ENCODE measurements at places on chromosomes 16 and 17. TPM values are rescaled to one million over a fixed set of nuclear protein-coding genes. Genes with fewer than 3 reads are reported as not detected.
A peak's percentile ranks its signal among the peaks of the same experiment; 100 is the strongest.

DNA sequence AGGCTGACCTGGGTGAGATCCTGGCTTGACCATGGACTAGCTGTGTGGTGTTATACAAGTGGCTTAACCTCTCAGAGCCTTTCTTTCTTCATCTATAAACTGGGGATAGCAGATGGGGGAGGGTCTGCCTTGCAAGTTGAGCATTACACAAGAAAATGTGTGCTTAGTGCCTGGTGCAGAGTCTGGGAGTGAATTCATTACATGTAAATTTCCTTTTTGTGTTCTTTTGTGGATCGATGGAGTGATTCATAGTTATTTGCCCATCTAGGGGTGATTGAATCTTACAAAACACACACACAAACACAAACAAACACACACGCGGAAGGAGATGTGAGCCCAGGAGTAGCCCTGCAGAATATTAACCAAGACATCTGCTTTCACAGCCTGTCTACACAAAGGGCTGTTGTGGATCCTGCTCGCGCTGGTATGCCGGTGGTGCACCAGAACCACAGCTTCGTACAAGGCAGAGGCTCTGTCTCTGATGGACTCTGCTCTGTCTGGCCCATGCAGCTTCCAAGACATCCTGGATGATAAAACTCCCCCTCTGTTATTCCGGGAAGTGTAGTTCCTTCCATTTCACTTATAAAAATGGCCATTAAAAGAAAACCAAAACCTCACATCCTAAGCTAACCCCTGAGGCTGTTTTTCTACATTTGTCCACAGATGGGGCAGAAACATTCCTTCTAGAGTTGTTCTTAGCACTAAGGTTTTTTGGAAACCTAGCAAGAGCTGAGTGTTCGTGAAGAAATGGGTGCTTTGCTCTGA is 86.1 kb downstream of the UTP18 start:
- DNase-seq, result peak; percentile 15

GRCh38 chr16:3141781-3142311 is 7.0 kb downstream of the ZNF213 start:
- no peak for DNase-seq

The ACSM3 gene
- polyA plus RNA-seq, result 14.6 TPM

The SLFN14 gene
- polyA plus RNA-seq, result 0.21 TPM

The ODAD4 gene
- 0.87 TPM for polyA plus RNA-seq

The CCL17 gene
- 0.30 TPM for polyA plus RNA-seq

DNA sequence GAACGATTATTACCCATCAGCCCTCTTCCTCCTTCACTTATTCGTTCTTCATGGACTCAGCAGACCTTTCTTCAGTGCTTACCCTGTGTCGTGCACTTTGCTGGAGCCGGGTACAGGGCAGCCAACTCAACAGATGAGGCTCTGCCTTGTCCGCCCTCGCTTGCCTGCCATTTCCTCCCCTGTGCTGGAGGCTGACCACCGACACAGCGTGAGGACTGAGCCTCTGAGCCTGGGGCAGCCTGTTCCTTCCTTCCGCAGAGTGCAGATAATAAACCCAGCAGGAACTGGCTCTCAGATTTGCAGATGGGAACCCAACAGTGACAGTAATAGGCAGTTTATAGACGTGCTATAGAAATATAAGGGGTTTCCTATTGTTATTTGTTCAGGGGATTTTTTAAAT is 7.0 kb upstream of the SLC39A11 start:
- no peak for DNase-seq

The GDPD3 gene
- polyA plus RNA-seq, result 18.1 TPM

Data from large intestine (tissue), 12 donors.